IPS-NIHi11 (cell line): ENCODE measurements at places on chromosomes 7 and 10.

- DNase-seq, result no peak
These were observed 490.0 kb downstream of the CNTNAP2 start for GRCh38 chr7:146606628-146607027.

- DNase-seq, result no peak
These were observed 13.3 kb downstream of the MYO1G start for GRCh38 chr7:44965441-44965903.

- no peak for DNase-seq
These were observed 22.4 kb downstream of the DIP2C start for GRCh38 chr10:667096-667495.

GRCh38 chr10:4034907-4035598 lies 250.0 kb upstream of the KLF6 start:
- no peak for DNase-seq

GRCh38 chr7:139679731-139680594 lies 97.8 kb downstream of the HIPK2 start:
- no peak for DNase-seq

DNA sequence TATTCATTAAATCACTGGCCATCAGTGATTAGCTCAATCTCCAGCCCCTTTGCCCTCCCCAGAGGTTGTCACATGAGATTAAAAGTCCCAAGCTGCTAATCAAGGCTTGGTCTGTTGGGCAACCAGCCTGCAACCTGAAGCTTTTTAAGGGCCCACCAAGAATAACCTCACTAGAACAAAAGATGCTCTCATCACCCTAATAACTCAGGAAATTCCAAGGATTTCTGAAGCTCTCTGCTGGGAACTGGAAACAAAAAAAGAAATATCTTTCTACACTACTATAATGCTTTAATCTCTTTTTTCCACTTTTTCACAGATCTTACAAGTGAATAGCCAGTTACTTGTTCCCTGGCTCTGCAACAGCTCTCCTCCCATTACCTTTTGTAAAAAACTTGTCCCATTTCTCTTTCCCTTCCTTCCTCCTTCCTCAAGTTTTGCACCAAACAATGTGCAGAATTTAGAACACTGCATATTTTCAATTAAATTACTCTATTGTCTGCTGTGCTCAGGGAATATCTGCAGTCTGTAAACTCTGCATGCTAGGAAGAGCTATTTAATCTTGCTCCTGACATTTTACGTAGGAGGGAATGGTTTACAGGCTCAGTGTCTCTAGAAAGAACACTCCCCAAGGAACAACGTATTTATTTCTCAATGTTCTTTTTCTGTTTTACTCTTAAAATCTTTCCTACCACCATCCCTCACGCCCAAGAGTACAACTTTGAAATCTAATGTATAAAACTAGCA lies 169.1 kb downstream of the IMMP2L start:
- peak; percentile 4 for DNase-seq

DNA sequence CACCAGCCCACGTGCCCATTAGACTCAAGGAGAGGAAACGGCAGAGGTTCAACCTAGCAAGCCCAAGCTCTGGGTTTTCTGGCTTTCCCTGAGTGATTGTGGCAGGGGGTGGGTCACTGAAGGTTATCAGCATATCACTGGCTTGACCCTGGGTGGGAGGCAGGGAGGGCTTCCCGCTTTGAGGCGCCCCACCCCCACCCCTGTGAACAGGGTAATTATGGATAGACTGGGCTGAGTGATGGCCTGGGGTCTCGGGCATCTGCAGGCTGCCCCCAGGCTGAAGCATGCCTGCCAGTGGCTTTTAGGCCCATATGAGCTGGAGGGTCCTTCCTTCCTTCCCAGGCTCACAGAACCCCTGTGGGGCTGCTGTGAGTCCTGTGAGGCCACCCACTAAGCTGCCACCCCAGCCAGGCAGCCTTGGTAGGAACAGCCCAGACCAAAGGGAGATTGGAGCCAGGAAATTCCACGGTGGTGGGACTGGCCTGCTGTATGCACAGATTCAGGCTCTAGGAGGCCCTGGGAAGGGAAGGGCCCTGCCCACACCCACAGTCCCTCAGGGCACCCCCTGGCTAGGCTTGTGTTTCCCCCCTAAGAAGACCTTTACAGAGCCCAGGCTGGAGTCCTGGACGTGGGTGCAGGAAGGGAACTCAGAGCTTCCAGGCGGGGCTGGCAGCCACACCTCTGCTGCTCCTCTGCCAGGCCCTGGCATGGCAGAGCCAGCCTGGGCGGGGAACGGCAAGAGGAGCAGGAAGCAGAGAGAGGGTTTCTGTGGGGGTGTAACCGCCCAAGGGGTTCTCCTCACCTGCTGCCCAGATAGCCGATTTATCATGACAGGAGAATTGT lies 33.1 kb downstream of the GPRIN2 start:
- DNase-seq, result no peak

DNA sequence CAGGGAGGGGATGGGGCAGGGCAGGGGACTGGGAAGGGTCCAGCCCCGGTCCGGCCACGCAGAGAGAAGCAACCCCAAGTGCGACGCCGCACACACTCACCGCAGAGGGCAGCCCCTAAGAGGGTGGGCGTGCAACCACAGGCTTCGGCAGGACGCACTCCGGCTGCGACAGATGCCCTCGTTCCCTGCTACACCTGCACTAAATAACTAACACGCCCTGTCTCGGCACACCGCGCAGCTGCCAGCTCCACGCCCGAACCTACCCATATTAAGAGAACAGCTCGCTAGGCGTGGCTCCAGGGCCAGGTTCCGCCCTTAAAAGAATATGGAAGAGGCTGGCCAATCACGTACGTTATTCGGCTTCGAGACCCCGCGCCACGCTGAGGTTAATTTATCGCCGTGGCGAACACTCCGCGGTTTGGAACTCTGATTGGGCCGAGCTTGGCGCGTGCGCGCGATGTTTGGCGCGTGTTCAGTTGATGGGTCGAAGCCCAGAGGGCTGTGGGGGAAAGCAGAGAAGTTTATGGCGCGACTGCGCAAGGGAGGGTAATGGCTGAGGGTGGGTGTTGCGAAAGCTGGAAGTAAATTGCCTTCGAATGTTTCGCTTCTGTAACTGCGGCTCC lies 91.1 kb downstream of the OR13A1 start:
- DNase-seq, result no peak

DNA sequence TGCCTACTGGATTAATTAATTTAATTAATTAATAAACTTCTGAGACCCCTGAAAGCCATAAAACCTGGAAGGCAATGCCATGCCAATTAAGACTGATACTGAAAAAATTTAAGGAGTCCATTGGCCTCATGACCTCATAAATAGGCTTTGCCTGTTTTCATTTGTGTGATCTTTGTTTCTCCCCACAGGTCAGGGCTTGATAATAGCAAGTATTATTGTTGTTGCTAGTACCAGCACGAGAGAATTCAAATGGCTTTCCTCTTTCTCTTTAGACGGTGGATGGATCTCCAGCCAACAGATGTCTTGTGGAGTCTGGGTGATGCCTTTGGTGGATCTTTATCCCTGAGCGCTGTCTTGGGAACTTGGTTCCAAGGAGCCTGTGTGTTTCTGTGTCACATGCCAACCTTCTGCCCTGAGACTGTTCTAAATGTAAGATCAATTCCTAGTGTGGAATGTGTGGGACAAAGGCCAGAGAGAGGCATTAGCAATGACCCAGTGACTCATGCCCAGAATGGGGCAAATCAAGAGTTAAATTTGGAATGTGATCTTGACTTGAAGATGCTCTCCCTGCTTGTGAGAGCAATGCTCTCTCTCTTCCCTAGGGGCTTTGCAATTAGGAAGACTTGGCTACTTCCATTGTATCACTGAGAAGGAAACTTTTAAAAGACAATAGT lies 17.7 kb downstream of the ACSM6 start:
- DNase-seq, result no peak

DNA sequence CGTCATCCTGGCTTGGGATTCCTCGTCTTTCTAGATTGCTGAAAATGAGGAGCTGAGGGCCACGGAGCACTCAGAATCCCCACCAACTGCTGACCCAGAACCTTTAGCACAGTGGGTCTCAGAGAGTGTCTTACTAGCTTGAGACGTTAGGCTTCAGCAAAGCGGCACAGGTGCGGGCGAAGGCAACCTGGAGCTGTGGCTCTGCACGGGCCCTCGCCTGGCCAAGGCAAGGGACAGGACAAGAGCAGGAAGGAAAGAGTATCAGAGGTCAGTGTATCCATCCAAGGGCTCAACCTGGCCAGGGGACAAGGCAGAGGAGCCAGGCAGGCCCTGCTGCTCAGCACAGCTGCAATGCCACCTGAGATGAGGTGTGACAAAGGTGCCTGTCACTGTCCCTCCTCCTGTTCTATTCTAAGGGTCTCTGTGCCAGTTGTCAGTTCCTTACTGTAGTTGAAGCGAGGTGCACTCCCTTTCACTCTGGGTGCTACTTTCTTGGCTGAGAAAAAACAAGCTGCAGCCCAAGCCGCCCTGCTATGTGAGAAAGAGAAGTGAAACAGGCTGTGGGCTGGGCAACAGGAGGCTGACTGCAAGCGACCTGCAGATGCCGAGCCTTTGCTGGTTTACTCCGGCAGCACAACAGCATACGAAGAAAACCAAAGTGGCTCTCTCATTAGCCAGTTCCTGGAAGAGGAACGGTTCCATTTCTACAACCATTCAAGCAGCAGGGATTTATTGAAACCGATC lies 33.3 kb upstream of the KDM7A start:
- DNase-seq, result no peak
